ENCODE measurements at places on chromosomes 2 and 18.

DNA sequence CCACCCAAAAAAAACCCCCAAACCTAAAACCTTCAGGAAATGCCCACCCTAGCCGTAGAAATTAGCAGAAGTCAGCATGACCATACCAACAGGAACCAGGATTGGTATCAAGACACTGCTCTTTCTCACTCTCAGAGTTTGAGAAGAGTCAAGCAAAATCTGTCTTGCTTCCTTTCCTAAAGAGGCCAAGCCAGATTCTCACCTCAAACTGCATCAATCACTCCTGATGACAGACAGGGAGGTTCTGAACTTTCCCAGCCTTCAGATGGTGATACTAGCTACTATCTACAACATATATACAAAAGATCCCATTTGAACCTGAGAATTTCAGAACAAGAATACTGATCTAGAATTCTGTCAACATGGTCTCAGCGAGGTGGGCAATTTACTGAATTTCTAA lies 29.7 kb downstream of the CCDC93 start:
- DNase-seq: no peak

DNA sequence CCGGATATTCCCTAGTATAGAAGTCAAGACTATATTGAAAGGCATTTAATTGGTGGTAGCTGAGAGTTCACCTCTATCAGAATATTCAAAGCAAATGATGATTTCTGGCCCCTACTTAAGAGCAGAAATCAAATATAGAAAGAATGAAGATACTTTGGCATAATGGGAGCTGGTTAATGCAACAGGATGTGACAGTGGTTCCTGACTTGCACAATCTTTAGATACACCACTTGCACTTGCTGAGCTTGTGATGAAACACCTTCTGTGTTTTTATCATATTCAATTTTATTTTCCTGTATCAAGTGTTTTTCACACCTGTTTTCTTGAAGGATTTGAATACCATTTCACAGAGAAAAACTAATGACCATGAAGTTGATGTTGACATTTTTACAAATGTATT lies 124.1 kb upstream of the CDH19 start:
- DNase-seq: no peak

GRCh38 chr2:130743278-130743677 lies 12.1 kb upstream of the AMER3 start:
- DNase-seq: no peak

DNA sequence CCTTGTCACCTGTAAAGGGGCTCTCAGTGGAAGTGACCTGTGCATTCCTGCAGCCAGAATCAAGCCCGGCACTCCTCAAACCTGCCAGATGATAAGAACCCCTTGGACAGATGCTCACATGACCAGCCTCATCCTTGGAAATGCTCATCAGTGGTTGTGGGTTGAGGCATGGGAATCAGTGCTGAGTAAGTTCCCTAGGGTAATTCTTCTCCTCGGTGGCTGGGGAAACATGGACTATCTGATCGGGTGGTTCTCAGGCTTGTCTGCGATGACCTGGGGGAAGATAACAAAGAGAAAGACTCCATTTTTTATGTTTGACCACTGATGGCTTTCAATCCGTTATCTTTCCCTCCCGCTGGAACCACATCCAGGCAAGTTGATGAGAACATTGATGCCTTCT lies 84.0 kb downstream of the SPP2 start:
- DNase-seq: no peak

DNA sequence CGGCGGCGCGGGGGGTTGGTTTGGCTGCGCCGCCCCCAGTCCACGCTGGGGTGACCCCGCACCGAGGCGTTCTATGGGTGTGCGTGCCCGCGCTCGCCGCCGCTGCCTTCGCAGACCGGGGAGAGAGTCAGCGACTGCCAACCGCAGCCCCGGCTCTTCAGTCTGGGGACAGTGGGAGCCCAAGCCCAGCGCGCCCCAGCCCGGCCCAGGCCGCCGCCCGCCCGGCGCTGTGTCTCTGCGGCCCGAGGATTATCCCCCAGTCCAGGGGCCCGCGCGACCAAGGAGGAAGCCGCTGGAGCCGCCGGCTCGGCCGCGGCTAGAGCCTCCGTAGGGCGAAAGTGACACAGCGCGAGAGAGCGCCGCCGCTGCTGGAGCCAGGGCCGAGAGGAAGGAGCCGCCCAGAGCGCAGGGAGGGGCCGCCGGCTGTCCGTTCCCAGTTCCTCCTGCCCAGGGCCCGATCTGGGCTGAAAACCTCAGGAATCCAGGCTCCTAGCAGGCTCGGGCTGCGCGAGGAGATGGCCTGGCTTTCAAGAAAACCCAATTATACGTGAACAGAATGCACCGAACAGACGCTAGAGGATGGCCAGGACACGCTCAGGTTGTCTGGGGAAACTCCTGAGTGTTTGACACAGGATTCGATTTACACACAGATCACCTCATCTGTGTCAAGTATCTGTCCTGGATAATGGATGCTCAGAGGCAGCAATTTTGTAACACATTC lies 2.4 kb downstream of the CTIF start:
- no peak for DNase-seq
